ENCODE measurements at places on chromosomes 5 and 9. TPM values are rescaled to one million over a fixed set of nuclear protein-coding genes. Genes with fewer than 3 reads are reported as not detected.

DNA sequence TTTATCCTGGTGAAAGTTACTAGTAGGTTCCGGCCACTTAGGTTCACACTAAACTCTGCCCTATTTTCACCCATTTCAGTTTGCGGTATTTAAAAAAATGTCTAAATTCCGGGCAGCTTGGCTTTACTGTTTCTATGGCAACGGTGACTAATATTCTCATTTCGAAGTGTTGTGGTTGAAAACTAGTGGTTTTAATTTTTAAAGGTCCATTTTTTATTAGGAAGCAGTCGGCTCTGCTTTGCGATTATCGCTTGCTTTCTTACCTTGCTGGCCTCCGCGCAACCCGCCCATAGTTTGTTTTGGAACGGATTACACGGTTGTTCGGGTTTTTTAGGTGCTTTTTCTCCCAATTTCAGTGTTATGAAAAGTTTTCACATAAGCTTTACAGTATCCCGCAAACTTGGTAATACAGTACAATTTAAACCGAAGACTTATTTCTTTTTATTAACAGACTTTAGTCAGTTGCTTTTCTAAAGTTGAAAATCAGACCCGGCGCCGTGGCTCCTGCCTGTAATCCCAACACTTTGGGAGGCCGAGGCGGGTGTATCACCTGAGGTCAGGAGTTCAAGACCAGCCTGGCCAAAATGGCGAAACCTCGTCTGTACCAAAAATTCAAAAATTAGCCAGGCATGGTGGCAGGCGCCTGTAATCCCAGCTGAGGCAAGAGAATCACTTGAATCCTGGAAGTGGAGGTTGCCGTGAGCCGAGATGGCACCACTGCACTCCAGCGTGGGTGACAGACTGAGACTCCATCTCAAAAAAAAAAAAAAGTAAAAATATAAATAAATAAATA, 1.6 kb downstream of the KDM4C start:
- DNase-seq: no peak

DNA sequence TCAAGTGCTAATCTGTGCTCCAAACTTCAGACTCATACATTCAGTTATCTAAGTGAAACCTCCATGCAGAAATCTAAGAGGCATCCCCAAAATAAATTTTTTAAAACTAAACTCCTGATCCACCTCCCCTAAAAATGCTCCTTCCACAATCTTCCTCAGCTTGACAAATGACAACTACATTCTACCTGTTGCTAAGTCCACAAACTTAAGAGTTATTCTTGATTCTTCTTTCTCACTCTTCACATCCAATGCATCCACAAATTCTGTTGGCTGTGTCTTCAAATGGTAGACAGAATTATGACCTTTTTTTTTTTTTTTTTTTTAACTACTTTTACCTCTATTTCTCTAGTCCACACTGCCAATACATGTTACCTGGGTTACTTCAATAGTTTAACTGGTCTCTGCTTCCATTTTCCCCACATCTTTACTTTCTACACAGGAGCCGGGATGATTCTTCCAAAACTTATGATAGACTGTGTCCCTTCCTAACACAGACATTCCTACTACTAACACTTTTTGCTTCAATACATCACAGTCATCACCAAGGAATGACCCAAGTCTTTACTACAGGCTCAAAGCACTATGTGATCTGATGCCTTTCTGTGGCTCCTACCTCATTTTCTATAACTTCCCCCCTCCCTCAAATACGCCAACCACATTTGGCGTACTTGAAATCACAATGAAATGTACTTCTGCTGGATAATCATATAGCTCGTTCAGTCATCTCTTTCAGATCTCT, 143.6 kb downstream of the PDE4D start:
- DNase-seq: no peak

The CCL21 gene
- total RNA-seq: 18.7 TPM

DNA sequence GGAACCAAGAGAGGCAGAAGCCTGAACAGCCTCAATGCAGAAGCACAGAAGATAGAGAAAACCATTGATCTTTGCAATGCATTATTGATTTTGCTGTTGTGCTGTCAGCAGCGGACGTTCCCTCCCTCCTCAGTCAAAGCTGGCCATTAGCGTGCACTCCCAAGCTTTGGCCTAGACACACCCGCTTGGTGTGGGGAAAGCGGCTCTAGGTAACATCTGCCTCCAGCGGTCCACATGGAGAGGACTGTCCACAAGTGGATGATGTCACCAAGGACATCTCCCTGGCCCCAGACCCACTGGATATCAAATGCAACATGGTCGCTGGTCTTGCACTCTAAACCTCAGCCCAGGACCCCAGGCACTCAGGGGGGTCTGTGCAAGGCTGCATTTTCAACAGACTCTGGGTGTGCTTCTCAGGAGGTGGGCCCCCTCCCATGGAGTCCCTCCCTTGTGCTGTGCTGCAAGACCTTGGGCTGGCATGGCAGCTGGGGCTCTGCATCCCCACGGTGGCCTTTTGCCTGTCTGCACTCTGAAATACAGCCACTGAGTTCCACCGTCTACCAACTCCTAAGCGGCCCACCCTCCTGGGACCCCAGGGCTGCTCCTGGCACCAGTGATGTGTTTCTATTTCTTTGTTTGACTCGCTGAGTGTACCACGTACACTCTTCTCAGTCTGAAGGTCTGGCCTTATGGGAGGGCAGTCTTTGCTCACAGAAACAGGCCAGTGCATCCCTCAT, 1.9 kb downstream of the SEMA4D start:
- DNase-seq: no peak
